ENCODE measurements at places on chromosomes 12 and 14.
A peak's percentile ranks its signal among the peaks of the same experiment; 100 is the strongest.

- DNase-seq: no peak
These were observed 380.0 kb downstream of the KCNH5 start for GRCh38 chr14:62665286-62665685.

- no peak for DNase-seq
These were observed 163.4 kb downstream of the KICS2 start for GRCh38 chr12:64058541-64059265.

- DNase-seq: no peak
These were observed 47.5 kb downstream of the PPFIBP1 start for GRCh38 chr12:27571463-27571862.

DNA sequence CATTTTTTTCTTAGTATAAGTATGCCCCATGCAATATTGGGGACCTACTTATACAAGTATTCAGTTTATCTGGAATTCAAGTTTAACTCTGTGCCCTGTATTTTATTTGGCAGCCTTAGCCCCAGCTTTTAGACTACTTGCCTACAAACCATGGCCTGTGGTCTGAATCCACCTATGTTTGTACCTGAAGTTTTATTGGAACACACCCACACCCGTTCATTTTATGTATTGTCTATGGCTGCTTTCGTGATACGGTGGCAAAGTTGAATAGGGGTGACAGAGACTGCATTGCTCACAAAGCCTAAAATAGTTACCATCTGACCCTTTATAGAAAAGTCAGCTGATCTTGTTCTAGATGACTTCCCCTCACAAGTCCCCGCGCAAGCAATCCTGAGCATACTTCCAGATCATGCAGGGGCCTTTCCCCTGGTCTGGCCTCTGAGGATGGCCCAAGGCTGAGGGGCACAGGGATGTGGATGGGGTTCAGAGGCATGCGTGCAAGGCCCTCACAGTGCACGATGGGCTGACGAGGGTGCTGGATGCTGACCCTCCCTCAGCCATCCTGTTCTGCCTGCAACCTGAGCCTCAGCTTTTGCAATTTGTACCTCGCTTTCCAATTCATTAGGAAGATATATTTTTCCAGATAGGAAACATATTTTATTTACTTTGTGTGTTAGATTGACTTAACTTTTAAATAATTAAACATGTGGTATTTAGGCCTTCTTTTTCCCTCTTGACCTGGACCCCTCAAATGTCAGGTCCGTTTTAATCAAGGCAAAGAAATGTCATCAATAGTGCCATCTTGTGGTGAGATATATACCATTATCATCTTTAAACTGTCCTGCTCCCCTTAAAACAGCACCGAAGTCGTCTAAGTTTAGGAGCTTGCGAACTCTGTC, 527.3 kb upstream of the CCDC196 start:
- no peak for DNase-seq

- no peak for DNase-seq
These were observed 276.7 kb downstream of the FOXN3 start for GRCh38 chr14:89140326-89140725.

DNA sequence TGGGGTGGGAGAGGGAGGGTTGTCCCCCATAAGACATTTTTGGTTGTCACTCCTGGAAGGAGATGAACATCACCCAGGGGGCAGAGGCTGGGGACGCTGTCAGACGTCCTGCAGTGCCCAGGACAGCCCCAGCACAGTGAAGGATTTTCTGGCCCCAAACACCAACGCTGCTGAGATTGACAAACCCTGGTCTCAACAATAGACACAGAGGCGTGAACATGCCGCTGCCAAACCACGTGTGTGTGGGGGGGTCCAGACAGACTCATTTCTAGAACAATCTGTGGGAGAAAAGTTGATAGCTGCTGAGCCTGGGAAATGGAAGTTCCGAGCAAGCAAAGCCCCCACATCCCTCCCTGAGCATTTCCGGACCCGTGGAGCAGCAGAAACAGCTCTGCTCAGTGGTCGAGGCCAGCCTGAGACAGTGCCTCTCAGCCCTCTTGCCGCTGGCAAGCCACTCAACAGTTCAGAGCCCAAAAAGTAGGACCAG, 43.8 kb upstream of the CLMN start:
- DNase-seq: no peak

DNA sequence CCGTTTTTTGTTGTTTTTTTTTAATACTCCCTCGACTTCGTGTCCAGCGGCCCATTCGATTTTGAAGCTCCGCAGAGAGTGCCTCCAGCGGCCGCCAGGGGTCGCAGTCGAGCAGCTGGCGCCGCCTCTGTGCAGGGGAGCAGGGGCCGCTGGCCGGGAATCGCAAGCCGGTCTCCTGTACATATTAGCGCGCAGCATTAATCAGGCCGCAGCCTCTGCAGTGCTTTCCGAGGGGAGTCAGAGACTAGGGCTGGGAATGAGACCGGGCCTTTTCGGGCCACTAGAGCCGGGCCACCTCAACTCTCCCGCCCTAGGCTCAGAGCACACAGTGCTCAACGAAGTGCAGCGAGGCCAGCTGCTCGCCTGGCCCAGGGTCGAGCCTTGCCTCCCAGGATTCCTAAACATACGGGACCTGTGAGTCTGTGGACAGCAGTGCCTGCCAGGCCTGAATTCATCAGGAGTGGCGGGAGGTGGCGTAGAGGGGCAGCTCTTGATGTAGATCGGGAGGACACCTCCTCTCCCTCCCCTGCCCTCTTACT, 81.8 kb downstream of the EMP1 start:
- peak; percentile 21 for DNase-seq

- DNase-seq: no peak
These were observed 68.9 kb downstream of the SLC6A15 start for GRCh38 chr12:84843593-84844144.

DNA sequence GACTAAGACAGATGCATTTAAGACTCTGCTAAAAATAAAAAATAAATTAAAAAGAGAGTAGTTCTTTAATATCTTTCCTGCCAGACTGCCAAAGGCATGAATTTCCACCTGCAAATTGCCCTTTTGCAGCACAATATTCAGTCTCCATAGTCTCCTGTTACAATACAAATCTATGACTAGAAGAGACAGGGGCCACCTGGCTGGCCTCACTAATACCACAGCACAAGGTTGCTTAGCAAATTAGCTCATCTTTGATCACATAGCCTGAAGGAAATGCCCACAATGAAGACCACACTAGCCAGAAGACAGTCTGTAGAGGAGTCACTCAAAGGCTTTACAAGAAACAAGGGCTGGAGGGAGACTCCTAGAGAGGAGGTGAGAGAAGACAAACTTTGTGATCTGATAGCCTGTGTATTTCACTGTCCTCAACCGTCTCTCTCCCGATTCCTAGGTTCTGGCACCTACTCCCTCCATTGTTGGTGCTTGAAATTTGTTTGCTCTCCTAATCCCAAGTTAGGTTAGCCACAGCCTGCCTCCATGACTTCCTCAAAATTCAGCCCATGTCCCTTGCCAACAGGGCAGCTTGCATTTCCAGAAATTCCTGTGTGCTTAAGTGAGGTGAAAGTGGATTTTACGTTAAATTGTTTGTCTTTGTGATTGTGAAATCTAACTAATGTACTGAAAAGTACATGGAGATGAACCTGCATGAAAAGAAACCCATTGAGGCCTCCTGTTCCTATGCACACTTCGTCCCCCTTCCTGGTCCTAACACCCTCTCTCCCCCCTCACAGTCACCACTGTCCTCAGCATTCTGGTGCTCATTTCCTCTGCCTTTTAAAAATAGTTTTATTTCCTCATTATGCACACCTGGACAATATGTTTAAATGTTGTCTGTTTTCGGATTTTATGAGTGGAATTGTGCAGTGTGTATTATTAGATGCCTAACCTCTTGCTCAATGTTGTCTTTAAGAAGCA, 88.7 kb upstream of the PLXNC1 start:
- no peak for DNase-seq

DNA sequence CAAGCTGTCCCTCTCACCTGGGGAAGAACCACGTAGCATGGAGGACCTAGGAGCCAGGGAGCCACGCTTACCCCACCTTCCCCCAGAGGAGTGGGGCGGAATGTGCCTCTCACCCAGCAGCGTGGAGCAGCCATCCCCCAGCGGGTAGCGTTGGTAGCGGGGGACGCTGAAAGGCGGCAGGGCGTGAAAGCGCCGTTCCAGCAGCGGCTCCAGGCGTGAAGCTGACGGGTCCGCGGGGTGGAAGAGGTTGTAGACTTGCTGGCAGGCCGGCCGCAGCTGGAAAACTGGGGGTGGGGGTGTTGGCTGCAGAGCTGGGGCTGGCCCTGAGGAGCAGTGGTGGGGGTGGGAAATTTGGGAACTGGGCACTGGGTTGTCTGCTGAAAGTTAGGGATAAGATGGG, 11.9 kb downstream of the ARL6IP4 start:
- no peak for DNase-seq

- no peak for DNase-seq
These were observed 80.2 kb downstream of the NUAK1 start for GRCh38 chr12:106058256-106059182.

GRCh38 chr12:103241184-103241583, 254.6 kb downstream of the C12orf42 start:
- DNase-seq: no peak

DNA sequence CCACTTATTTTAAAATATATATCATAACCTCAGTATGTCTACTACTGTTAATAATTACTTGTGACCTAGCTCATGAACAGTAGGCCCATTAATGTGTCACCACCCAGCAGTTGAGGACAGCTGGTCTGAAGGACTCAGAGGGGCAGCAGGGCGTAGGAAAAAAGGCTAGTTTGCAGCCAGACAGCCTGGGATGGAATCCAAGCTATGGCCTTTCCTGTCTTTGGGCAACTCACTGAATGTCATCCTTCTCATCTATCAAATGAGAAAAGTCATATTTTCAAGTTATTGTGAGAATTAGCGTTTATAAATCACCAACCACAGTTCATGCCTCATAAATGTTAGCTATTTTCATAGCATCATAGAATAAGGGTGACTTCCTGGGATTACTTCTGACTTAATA, 12.3 kb downstream of the DENND5B start:
- no peak for DNase-seq

DNA sequence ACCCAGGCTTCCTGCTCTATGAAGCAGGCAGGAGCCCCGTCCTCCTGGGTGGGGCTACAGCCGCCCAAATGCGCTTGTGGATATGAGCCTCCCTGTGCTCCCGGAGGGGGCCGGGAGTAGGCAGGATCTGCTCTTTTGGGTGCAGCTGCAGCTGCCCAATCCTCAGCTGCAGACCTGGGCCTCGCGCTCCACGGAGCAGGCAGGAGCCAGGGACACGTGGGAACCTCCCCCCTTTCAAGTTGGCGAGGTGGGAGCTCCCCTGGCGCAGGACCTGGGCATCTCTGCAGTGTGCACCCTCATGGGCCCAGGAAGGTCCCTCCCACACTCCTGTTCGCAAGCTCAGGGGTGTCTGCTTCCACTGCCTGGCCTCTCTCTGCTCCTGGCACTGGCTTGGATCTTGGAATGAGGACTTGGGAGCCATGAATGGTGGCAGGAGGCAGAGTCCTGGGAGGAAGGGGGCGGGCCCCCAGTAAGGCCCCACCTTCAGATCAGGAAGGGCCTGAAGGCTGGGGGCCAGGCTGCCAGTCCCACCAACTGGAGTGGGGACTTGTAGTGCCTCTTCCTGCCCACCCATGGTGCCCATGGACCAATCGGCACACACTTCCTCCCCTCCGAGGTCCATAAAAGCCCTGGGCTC, 61.3 kb downstream of the KLRG1 start:
- no peak for DNase-seq

- no peak for DNase-seq
These were observed 81.2 kb downstream of the PRKD1 start for GRCh38 chr14:29846339-29847055.

GRCh38 chr14:66758031-66758613, 250.2 kb downstream of the GPHN start:
- no peak for DNase-seq

DNA sequence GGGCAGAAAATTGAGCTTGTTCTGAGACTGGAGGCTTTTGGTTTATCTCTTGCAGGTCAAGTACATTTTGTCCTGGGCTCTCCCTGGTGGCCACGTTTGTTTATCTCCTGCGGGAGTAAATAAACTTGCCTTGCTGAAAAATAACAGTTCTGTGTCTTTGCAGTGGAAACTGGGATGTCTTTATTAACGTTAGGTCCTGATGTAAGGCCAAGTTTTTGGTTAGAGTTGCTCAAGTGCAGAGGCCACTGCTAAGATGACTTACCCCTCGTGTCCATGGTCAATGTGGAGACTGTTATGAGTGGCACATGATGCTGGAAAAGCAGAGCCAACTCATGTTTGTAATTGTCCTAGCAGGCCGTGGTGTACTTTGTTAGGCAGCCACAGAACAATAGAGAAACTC, 3.8 kb downstream of the PTPN11 start:
- DNase-seq: no peak

GRCh38 chr12:12159988-12160387, 89.2 kb downstream of the BCL2L14 start:
- no peak for DNase-seq

DNA sequence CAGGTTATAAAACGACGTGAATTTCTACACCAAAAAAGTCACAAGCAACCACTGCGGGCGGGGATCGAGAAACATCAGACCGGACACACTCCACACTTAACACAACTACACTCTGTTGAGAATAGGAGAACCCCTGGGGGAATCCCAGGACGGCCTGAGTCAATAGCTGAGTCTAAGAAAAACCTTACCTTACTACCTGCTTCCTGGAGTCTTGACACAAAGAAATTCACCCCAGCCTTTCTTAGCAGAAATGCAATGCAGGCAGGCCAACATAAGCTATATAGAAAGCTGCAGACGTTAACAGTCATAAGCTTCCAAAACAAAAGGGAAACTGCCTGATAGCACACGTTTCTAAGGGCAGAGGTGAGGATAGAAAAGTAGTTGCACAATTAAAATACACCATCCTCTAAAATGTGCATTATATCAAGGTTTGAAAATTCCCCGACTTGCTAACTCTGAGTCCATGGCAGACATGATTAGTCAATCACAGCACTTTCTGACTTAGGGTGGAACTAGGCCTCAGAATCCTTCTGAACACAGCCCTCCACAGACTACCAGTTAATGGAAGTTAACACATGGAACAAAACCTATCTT, 68.0 kb downstream of the CCDC88C start:
- peak; percentile 56 for DNase-seq

DNA sequence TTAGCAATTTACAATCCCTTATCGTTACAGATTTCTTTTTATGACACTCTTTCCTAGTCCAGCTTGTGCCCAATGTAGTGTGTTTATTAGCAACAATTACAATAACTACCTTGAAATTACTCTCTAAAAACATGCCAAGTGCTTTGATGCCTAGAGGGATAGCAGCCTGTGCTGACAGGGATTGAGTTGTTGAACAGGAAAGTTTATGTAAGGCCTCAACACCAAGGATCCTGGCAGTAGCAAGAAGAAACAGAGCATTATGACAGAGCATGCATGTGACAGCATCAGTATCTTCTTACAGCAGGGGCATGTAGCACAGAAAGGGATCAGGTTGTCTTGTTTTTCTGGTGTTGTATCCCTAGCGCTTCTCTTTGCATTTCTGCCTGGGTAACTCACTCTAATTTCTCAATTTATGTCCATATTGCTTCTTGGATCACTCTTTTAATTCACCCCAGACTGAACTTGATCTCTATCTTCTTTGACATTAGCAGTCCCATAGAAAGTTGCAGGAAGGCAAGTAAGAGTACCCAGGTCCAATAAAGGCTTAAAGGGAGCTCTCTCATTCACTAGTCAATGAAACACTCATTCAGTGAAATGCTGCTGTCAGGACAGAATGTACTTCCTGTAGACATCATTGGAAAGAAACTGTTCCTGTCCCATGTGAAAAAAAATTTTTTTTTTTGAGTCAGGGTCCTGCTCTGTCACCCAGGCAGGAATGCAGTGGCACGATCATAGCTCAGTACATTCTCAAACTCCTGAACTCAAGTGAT, 220.0 kb upstream of the GRIP1 start:
- DNase-seq: no peak

Measured in activated CD8-positive, alpha-beta memory T cell treated with anti-CD3 and anti-CD28 coated beads for 4 hours (primary cell).